Lung microvascular endothelial cell (primary cell): ENCODE measurements at places on chromosomes 11 and 22.

GRCh38 chr11:82733444-82734119 lies at the start of gene FAM181B:
Gene FAM181B (minus strand): TSS chr11:82733864. CDS start chr11:82733729, 135 bp downstream.
- peak; percentile 37 for DNase-seq

DNA sequence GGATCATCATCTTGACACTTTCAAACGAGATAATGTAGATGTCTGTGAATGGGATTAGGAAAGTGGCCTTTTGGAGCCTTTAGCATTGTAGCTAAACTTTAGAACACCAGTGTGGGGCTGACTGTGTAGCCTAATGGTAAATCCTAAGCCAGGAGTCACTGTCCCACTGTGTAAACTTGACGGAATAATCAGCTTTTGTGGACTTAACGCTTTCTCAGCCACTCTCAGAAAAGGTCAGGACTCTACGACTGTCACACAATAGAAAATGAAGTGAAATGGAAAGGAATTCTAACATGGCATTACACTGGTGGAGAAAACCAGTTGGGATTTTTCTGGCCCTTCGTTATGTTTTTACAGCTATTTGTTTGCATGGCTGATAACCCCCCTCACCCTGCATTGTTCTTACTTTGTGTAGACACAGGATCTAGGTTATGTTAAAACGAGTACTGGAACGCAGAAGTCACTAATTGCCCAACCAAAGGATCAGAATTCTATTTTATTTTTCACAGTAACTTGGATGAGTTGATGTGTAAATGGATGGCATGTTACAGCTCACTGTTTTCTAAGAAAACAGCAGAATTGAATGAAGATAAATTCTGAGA lies 22.0 kb upstream of the GRAMD1B start:
- peak; percentile 29 for DNase-seq

DNA sequence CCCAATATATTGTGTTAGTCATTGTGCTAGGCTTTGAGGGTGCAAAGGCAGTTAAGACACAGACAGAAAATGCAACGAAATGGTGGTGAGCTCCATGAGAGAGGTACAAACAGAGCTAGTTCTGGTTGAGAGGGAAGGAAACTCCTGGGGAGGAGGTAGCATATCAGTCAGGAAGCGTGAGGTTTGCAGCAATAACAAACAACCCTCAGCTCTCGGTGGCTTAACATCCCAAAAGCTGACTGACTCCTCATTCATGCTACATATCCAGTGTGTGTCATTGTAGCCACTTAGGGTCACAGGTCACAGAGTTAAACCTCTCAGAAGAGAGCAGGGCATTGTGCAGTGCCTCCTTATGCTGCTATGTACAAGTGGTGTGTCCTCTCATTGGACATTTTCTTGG lies 1.7 kb upstream of the ST14 start:
- no peak for DNase-seq

DNA sequence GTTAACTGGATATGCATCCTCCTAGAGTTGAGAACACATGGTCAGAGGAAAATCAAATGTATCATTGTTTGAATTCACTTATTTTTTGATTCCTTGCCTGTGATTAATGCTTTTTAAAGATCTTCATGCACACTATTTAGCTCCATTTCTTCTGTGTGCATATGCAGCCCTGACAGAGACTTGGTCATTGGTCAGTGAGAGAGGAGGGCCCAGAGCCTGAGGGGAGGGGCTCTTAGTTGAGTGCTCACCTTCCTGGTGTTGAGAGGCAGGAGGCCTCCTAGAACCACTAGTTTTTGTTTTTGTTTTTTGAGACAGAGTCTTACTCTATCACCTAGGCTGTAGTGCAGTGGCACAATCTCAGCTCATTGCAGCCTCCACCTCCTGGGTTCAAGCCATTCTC lies 48.9 kb downstream of the TNRC6B start:
- no peak for DNase-seq
